ENCODE measurements at places on chromosomes 1 and 21.

- DNase-seq: no peak
Measured at GRCh38 chr1:16245476-16246196, 8.7 kb upstream of the CPLANE2 start.

GRCh38 chr21:21713651-21714180 lies 715.5 kb downstream of the NCAM2 start:
- DNase-seq: peak; percentile 34

- peak; percentile 1 for DNase-seq
Measured at GRCh38 chr1:188782220-188782841, 1695.3 kb downstream of the BRINP3 start.

GRCh38 chr1:54112705-54113368 lies 40.0 kb downstream of the CDCP2 start:
- no peak for DNase-seq

DNA sequence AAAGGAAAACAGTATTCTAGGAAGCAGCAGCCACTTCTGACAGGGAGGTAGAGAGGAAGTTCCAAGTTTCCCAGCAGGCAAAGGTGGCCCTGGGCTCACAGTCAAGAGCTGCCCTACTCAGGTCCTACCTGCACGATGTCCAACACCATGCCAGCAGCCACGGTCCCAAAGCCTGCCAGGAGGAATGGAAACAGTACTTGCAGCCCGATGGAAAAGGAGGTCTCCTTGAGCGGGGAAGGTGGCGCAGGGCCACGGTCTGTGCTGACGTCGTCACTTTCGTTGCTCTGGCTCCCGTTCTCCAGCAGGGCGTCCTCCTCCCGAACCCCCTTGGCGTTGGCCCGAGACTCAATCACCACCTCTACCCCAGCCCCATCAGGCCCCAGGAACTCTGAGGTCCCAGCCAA lies 3.1 kb downstream of the SLC41A1 start:
- DNase-seq: no peak

DNA sequence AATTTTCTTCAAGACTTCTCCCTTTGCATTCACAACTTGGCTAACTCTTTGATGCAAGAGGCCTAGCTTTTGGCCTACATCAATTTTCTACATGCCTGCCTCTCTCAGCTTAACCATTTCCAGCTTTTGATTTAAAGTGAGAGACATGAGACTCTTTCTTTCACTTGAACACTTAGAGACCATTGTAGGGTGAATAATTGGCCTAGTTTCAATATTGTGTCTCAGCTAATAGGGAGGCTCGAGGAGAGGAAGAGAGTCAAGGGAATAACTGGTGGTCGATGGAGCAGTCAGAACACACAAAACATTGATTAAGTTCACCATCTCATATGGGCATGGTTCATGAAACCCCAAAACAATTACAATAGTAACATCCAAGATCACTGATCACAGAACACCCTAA lies 225.5 kb downstream of the TPR start:
- DNase-seq: no peak

DNA sequence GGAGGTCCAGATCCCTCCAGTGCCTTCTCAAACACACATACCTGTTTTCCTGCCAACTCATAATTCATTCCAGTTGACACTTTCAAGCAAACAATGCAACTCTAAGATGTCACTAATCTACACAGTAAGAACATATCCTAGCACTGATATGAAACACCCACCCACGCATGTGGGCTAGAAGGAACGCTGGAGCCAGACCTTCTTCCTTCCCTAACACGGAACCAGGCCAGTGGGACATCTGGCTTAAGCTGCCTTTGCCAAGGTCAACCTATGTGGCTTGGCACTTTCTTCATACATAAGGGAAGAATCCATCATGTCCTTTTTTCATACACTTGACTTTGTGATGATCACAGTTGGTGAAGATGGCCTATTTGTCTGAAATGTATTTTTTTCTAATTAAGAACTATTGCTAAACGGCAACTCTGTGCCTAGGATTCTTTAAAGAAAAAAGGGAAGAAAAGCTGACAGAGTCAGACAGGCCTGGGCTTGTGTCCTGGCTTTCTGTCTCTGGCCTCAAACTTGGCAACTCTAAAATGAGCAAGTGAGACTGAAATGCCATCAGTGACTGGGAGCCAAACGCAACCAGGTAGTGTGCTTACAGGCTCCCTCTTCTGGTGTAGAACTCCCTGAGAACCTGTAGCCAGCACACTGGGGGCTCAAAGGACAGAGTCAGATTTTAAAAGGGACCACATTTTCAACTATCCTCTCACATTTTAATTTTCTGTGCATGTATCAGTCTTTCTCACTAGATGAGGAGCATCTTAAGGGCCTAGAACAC lies 92.6 kb upstream of the BEND5 start:
- DNase-seq: peak; percentile 77

DNA sequence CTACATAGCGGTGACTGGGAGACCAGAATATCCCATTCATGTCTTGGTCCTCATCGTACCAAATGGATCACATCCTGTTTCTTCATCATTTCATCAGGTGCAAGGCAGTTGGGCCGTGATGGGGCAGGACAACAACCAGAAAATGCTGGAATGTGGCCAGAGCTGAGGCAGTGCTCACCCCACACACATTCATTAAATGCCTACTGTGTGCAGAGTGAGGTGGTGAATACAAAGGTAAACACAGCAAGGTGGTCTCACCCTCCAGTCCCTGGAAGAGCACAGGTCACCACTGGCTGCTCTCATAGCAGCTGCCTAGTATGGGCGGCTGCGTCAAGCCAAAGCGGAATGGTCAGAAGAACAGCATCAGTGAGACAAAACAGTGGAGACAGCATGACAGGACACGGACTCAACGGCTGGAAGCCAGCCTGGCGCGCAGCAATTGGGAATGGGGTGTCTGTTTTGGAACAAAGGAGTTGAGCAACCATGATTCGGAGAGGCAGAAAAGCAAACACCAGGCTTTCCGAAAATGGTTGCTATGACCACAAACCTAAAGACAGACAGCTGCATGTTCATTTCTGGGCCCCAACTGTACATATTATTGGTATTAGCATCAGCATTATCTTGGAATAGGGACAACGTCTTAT lies 5.6 kb upstream of the ADAMTSL4 start:
- peak; percentile 45 for DNase-seq

GRCh38 chr1:61077676-61078541 lies 4.5 kb upstream of the NFIA start:
- peak; percentile 100 for DNase-seq

DNA sequence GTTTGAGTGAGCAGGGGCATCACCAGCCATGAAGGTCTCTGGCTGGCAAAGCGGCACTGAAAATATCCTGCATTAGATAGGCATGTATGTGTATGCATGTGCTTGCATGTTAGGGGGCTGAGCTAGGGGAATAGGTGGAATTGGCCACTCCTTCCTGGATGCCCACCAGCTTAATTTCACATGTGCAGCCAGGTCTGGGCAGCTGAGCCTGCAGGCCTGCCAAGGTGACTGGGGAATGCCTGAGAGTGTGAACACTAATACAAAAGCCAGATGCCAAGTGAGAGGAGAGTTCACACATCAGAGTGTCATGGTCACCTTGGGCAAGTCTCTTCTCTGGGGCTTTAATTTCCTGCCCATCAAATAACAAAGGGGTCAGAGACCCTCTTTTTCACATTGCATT lies 155.9 kb downstream of the HIVEP3 start:
- DNase-seq: no peak

- peak; percentile 11 for DNase-seq
Measured at GRCh38 chr1:52792036-52792435, 50.5 kb upstream of the ZYG11A start.

- DNase-seq: no peak
Measured at GRCh38 chr1:14875524-14876509, 277.3 kb downstream of the KAZN start.

GRCh38 chr1:8384577-8384976 lies 66.7 kb downstream of the SLC45A1 start:
- peak; percentile 71 for DNase-seq

GRCh38 chr1:27342391-27342777 lies 562 bp downstream of the SYTL1 start:
- DNase-seq: no peak

GRCh38 chr1:112990271-112990670 lies 34.3 kb upstream of the SLC16A1 start:
- no peak for DNase-seq

DNA sequence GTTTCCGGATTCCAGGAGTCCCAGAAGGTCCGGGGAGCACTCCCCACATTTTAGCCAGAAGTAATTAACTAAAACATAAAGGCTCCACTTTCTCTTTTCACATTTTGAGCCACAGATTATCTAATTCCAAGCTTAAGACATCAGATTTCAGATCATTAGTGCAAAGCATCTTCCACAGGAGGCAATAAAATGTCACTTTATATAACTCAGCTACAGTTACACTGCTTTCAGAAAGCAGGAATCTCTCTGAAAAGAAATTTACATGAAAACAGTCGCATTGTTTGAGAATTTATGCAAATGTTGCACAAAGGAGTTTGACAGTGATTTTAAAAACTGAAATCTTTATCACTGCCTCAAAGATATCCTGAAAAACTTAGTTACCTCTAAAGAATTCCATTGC lies 99.7 kb downstream of the LMO4 start:
- no peak for DNase-seq

All from fibroblast of mammary gland (primary cell).